Stimulated activated CD4-positive, alpha-beta T cell treated with anti-CD3 and anti-CD28 coated beads, Interleukin-1b, Interleukin-23, amount 100 ng/mL, for 4 hours (primary cell): ENCODE measurements at places on chromosomes 7 and 10.

GRCh38 chr7:137462074-137462715 is 118.7 kb upstream of the PTN start:
- no peak for DNase-seq

DNA sequence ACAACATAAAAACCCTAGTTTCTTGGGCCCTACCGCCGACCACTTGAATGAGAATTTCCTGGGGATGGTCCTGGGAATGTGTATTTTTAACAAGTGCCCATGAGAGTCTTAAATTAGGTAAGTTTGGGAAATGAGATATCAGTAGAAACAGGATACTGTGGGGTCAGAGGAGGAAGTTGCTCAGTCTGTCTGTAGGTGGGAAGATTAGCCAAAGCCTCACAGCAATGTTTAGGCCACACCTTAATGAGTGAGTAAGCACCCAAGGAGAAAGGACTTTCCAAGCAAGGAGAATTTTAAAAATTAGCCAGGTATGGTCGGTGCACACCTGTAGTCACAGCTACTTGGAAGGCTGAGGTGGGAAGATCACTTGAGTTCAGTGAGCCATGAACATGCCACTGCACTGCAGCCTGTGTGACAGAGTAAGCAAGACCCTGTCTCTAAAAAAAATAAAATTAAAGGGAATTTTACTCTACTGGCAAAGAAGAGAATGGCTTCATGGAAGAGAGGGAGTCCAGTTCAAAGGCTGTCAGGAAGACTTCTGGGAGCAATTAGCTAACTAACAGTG is 31.9 kb downstream of the PAPSS2 start:
- no peak for DNase-seq

- DNase-seq: no peak
Observed at GRCh38 chr10:126013489-126014281, 117.3 kb downstream of the FANK1 start.

GRCh38 chr7:94665426-94665825 is 9.5 kb upstream of the SGCE start:
- DNase-seq: no peak

DNA sequence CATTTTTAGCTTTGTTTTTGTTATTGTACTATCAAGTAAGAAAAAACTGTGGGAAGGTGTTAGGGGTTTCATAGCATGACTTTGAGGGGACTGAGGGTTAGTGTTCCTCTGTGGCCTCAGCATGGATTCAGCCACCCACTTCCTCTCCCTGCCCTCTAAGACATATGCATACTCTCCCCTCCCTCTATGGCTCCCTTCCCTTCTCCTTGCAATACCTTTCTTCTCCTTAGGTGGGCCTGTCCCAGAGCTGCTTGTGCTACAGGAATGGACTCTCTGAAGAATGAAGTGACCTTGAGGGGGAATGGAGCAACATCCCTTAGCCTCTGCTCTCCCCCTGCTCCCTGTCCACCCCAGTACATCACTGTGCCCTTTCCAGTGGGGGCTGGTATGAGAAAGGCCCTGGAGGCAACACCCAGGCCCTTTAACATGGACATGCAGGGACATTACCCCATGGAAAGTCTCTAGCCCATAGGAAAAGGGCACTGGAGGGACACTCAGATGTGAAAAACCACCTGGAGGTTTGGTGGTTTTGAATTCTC is 22.4 kb downstream of the CDH23 start:
- no peak for DNase-seq

DNA sequence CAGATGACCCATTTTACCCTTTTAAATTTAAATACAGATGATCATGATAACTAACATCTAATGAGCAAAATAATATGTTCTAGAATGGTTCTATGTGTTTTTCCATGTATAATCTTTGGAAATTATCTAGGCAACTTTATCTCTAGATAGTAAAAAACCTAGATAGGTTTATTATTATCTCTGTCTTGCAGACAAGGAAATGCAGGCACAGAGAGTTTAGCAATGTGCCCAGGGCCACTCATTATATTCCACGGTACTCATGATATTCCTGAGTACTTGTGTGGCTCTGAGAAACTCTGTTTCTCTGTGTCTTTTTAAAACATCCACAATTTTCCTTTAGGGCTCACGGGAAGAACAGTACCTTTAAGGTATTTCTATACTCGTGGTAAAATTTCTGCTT is 26.4 kb upstream of the SNX13 start:
- DNase-seq: no peak

- DNase-seq: no peak
Observed at GRCh38 chr10:59266321-59266720, 89.9 kb downstream of the PHYHIPL start.

GRCh38 chr10:58967551-58968388 is 208.7 kb upstream of the PHYHIPL start:
- no peak for DNase-seq

DNA sequence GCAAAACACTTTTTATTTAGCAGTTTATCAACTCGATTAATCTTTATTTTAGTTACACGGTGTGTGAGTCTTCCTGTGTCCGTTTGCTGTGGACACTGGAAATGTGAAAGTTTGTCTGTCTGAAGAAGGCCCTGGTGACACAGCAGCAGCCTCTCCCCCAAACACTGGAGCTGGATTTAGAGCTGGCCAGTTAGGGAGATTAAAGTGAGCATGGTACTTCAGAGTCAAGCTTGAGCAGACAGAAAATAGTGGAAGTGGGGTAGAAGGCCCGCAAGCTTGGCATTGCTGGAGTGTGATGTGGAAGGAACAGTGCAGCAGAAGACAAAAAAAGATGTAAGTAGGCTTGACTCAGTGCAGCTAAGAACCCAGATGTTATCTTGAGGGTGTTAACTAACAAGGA is 85.9 kb downstream of the POM121L12 start:
- DNase-seq: no peak

DNA sequence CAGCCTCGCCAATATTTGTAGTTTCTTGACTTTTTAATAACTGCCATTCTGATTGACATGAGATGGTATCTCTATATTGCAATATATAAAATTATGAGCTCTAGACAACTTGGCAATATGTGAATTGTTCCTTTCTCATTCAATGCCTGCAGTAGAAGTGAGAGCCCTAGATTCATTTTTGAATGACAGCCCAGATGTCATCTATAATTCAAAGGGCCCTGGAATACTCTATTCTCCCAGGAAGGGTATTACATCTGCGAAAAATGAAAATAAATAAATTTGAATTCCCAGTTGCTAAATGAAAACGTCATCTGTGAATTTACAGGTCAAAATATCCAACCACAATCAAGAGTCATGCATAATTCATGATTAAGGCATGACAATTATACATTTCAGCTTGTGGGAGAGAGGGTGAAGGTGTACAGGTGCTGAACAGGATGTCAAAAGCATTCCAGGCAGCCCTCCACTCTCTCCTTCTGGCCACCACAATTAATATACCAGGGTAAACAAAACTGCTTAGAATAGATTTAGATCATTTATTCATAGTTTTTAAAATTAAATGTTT is 1147.3 kb downstream of the XPNPEP1 start:
- no peak for DNase-seq

- DNase-seq: no peak
Observed at GRCh38 chr7:144720149-144720548, 115.7 kb downstream of the TPK1 start.
